ENCODE measurements at places on chromosomes 12 and 14. TPM values are rescaled to one million over a fixed set of nuclear protein-coding genes. Genes with fewer than 3 reads are reported as not detected.

The OTX2 gene
- total RNA-seq: not detected

The REP15 gene
- 2.2 TPM for total RNA-seq

The LRTM2 gene
- total RNA-seq: 0.07 TPM

The SLCO1A2 gene
- total RNA-seq: not detected

The ADAMTS20 gene
- total RNA-seq: not detected

The OR11H6 gene
- total RNA-seq: not detected

Measured in activated T-helper 2 cell treated with anti-CD3 and anti-CD28 coated beads, Interferon-gamma antibody, Interleukin-2, Interleukin-4, amounts not matched to agents 10 μg/mL and 5 μg/mL and 100 μg/mL, durations not matched to agents 14 hours and 24 hours and 36 hours (primary cell).